ENCODE measurements at places on chromosomes 2 and 18. TPM values are rescaled to one million over a fixed set of nuclear protein-coding genes. Genes with fewer than 3 reads are reported as not detected.

DNA sequence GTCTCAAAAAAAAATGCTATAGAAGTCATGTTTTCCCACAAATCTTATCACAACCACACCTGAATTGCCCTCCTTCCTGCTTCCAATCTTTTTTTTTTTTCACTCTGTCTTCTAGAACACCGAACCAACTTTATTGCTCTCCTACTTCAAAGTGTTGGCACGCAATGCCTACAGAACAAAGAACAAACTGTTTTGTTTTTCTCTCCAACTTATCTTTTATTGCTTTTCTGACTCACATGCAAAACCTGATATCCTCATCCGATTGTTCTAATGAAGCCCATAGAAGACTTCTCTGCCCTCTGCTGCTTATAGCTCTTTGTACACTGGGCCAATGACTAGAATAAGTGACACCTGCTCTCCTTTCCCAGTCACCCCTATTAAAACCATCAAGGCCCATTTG lies 602.8 kb downstream of the EPHA4 start:
- ATAC-seq: no peak

- no peak for ATAC-seq
These were observed 135.3 kb upstream of the SLC1A4 start for GRCh38 chr2:64853894-64854293.

The MOGAT1 gene
- not detected for total RNA-seq

The OR6B2 gene
- not detected for total RNA-seq

The SERPINB13 gene
- not detected for total RNA-seq

The FOXI3 gene
- not detected for total RNA-seq
